NAMALWA (cell line): ENCODE measurements at places on chromosomes 3 and 15.

- DNase-seq: no peak
These were observed 21.1 kb downstream of the OXNAD1 start for GRCh38 chr3:16286161-16286560.

- DNase-seq: no peak
These were observed 266.2 kb upstream of the TPRG1 start for GRCh38 chr3:188905547-188905946.

DNA sequence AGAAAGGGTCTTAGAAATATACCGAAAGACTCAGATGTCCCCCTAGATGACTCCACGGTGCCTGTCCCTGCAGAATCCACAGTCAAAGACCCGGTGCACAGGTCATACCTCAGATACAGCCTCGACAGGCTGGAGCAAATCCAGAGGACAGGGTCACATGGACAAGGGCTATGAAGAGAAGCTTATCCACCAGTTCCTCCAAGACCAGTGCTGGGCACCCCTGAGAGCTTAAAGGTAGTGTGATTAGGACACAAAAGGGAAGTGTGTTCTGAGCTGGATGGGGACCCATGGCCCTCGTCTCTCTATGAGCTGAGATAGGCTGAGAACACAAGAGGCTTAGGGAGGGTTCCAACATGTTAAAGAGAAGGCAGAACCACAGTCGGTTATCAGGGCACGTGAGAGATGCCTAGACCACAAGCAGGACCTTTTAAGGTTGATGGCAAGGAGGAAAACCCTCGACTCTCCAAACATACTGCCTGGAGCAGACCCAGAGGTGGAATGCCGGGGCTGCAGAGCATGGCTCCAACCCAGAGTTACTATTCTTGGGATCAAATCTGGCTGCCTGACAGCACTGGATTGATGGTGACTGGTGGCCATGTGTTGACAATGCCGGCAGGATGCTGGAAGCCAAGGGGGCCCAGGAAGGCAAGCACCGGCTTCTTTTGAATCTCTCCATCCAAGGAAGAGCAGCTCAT lies 46.9 kb downstream of the ADCY5 start:
- no peak for DNase-seq

DNA sequence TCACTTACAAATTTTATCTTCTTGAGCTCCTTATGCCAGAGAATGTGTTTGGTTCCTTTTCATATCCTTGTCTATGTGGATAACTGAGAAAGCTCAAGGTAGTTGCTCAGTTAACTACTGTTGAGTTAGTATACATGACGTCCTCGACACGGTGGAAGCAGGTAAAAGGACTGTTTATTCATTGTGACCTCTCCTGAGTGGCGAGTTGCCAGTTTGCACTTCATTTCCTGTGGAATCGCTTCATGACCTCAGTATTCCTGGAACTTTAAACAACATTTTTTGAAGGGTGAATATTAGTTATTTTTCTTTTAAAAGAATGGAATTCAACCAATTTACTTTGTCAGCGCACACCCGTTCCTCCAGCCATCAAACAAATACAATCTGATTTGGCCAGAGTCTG lies 1.2 kb upstream of the TPRG1 start:
- DNase-seq: no peak

GRCh38 chr15:74042603-74043424 lies 39.5 kb downstream of the GOLGA6A start:
- DNase-seq: no peak

- DNase-seq: no peak
These were observed 225.1 kb downstream of the SNRPN start for GRCh38 chr15:25179673-25180511.

DNA sequence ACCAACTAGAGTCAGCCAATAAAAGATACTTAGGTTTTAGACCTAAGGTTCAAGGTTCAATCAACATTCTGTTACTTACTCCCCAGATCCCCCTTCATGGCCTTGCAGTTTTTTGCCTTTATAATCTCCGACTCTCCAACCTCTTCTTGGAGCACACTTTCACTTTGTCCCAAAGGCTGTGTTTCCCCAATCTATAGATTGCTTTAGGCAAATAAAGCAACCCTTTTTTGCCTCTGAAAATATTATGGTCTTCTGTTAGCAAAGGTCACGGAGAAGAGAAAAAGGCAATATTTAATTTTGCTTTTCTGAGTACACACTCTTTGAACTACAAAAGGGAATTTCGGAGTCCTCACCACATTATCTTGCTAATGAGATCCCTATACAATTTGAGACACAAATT lies 268.1 kb downstream of the PLOD2 start:
- DNase-seq: no peak

DNA sequence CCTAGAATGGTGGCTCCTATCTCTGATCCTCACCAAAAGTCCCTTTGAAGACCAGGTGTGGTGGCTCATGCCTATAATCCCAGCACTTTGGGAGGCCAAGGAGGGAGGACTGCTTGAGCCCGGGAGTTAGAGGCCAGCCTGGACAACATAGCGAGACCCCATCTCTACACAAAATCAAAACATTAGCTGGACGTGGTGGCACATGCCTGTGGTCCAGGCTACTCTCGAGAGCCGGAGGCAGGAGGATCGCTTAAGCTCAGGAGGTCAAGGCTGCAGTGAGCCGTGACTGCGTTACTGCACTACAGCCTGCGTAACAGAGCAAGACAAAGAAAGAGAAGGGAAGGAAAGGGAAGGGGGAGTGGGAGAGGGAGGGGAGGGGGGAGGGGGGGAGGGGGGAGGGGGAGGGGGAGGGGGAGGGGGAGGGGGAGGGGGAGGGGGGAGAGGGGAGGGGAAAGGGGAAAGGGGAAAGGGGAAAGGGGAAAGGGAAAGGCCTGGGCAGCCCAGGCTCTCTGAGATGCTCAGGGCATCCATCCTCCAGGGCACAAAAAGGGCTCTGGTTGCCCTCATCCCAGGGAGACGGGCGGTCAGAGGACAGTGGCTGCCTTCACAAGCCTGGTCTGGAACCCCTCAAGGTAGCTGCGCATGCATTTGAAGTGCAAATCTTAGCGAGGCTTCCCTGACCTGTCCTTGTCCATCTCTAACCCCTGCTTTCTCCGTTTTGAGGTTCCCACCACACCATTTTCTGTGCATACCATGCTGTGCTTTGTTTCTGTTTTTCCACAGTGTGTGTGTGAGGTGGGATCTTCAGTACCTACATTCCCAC lies 76.1 kb downstream of the LDHAL6B start:
- no peak for DNase-seq

GRCh38 chr15:47944637-47945288 lies 176.0 kb upstream of the SLC24A5 start:
- no peak for DNase-seq

DNA sequence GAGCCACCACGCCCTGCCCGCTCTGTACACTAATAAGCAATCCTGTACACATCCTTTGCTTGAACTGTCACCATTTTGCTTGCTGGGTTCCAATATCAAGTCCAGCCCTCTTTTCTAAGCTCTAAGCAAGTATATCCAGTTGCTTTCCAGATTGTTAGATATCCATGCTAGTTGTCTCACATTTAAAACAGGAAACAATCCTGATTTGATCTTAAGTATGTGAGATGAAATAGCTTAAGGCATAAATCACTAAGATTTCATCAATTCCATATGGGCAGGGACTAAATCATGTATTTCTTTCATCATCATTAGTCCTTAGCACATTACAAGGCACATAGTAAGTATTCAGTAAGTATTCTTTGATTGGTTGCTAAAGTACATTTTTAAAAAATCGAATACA lies 16.2 kb downstream of the ATP11B start:
- DNase-seq: no peak

GRCh38 chr15:38176691-38177090 lies 75.9 kb upstream of the SPRED1 start:
- DNase-seq: no peak

- no peak for DNase-seq
These were observed 75.9 kb downstream of the ZBTB20 start for GRCh38 chr3:115071166-115071565.

DNA sequence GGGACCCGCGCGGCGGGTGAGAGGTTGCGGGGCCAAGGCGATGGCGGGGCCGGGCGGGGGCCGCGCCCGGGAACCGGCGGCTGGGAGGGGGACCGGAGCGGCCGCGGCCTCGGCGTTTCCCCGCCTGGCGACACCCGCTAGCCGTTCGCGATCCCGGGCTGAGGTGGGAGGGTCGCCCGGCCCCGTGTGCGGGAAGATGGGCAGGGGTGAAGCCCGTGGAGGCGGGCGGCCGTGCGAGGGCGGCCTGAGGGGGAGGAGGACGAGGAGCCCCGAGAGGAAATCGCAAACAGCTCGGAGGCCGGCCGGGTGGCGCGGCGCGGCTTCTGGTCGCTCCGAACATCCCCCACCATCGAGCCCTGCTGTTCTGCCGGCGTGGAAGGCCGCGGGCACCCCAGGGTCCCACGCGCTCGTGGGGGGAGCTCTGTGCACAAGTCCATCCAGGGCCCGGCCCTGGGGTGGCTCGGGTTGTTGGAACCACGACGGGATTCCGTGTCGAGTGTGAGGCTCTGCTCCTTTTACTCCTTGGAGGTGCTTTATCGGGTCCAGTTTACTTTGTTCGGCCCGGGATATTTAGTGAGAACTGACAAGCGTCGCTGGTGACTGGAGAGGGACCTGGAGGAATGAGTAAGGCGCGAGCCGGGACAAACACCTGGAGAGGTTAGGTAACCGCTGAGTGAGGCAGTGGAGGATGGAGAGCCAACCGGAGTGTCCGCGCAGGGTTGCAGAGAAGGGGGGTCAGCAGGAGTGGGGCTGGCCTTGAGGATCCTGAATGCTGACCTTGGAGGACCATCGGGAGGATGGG lies 728 bp downstream of the CRTC3 start:
- peak; percentile 48 for DNase-seq

DNA sequence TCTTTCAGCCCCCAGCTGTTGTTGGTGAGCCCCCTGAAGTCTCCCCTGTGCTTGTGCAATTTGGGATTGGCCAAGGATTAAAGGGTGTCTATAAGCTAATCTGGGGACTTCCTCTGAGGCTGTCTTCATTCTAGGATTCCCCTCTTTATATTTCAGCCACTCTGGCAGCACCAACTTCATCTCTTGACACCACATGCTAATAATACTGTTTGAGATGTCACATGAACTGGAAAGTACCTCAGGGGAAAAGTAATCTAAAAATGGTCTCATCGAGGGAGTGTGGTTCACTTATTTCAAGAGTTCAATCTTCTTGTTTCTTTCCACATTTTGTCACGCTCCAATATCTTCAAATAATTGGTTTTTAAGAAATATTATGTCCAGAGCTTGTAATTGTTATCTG lies 279.2 kb upstream of the TMC3 start:
- DNase-seq: no peak

DNA sequence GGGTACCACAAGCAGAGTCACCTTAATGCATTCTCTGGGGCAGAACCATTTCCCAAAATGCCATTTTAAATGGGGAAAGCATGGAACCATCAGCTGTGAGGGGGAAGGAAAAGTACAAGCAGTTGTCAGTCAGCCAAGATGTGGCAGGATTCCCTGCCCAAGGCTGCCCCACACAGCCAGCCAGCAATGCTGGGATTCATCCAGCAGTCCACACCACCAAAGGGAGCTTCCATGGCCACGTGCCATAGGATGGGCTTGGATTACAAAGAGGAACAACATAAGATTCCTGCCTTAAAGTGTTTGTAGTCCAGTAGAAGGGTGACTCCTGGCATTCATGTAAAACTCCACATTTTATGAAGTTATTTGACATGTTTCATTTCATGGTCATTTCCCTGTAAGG lies 233.3 kb downstream of the SHOX2 start:
- no peak for DNase-seq

GRCh38 chr3:181887685-181888084 lies 176.0 kb downstream of the SOX2 start:
- no peak for DNase-seq

DNA sequence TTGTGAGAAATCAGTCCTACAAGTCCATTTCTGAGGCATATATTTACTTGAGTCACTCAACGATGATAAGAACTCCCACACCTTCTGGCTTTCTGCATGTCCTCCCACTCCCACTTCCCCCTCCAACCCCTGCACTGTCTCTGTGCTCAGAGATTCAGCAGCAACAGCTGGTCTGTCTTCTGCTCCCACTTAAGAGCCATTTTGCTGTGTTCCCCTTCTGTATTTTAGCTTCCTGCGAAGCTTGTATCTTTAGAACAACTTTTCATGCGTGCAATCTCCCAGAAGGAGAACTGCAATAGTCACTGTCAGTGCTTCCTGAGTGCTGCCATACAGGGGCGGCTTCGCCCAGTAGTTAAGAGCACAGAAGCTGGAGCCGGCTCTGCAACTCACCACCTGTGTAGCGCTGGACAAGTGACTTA lies 90.0 kb upstream of the SPATA12 start:
- DNase-seq: no peak

- no peak for DNase-seq
These were observed 31.2 kb downstream of the IQGAP1 start for GRCh38 chr15:90419206-90419605.

- no peak for DNase-seq
These were observed 45.3 kb upstream of the SEC22A start for GRCh38 chr3:123156276-123156995.

DNA sequence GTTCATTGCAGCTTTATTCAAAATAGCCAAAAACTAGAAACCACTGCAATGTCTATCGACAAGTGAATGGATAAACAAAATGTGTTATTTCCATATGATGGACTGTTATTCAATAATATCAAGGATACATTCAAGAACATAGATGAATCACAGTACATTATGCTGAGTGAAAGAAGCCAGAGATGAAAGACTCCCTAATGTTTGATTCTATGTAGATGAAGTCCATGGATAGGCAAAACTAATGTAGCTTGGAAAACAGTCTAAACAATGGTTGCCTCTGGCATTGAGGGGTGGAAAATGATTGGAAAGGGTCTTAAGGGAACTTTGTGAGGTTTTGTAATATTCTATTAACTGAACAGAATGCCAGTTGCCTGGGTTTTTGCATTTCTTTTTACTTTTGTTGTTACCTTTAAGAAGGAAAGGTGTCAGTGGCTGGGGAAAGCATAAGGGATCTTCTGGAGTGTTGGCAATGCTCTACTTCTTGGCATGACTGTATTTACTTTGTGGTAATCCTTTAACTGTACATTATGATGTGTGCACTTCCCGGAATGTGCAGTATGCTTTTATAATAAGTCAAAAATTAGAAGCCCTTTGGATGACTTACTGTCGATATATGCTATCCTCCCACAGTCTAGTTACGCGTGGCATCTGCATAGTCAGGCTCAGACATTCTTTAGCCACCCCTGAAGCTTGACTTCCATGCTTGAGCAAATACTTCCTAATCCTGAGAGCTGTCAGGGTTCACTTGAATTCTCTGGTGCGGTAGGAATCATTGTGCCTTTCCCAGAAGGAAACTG lies 20.5 kb upstream of the ATP10A start:
- DNase-seq: no peak

DNA sequence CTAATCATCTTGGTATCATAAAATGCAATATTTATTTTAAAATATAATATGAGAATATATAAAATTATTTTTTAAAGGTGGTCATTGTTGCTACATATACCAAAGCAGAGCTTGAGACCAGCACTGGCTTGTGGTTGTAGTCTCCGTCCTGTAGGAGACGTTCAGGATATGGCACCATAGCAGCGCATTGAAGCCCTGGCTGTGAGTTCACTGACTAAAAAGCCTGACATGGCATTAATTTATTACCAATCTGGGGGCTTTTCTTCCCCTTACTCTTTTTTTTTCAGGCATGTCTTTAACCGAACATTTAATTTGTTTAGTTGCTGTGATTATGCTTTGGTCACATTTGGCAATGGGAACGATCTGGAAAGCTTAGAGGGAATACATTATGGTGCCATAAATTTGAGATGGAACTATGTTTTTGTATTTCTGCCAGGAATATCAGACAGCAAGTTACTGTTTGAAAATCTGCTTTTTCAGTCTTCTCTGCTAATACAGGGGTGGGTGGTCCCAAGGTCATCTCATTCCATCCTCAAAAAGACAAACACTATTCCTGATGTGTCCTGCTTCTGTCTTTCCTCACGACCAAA lies 108.5 kb downstream of the ZIC4 start:
- DNase-seq: no peak
